Cardiac septum (tissue), 1 donor: ENCODE measurements at places on chromosomes 3 and 15. TPM values are rescaled to one million over a fixed set of nuclear protein-coding genes. Genes with fewer than 3 reads are reported as not detected.

DNA sequence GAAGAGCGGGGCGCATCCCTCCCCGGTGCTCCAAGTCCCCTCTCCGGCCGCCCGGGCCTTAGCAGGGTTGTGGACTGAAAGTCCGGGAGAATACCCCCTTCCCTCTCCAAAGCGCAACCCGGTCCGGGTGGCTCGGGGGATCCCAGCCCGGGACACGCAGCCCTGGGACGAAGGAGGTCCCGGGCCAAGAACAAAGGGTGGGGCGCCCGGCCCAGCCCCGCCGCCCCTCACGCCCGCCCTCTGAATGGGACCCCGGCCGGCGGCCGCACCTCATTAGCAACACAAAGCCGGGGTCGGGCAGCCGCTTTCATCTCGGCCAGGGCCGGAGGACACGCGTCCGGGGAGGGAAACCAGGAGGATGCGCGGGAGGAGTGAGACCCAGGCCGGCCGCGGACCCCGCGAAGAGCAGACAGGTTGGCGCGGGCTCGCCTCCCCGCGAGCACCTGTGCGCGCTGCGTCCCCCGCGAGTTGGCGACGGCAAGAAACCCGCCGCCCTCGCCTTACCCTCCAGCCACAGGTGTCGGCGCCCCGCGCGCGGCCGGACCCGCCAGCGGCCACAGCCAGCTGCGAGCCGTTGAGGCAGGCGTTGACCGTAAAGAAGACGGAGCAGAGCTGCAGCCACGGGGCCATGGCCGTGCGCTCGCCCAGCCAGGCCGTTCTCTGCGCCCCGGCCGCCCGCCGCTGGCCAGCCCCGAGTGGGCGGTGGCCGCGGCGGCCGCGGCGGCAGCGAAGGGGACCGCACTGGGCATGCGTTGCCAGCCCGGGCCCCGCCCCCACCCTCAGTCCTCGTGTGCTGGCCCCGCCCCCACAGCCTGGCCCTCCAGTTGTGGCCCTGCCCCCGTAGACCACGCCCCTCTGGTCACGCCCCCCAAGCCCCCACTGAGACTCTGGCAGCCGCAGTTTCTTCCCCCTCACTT lies at the start of gene IL17RD:
Gene IL17RD, minus strand, starts transcription at position 697 of the 917 bp plus-strand sequence. Its CDS starts 67 bp downstream, at position 630.
- DNase-seq, result peak; percentile 88

- DNase-seq, result peak; percentile 77
These were observed 421 bp downstream of the BMF start for GRCh38 chr15:40108061-40108854.

DNA sequence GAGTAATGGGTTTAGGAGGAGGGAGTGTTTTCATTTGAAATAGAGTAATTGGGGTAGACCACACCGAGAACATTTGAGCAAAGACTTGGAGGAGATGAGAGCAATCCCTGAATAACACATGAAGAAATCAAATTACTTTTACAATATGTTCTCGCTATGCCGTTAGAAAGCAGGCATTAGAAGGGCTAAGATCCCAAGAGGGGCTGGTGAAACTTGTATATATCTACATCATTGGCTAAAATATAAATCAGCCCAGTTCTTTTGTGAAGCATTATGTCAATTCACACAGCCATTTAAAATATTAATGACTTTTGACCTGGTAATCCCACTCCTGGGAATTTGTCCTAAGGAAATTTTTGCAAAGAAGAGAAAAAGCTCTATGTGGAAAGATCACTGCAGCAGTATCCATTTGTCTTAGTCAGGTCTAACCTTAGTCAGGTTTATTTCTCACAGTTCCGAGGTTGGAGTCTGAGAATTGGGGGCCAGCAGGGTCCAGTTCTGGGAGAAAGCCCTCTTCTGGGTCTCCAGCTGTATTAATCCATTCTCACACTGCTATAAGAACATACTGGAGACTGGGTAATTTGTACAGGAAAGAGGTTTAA lies 31.0 kb downstream of the CCDC32 start:
- DNase-seq, result no peak

GRCh38 chr3:46913644-46914043 lies 36.1 kb downstream of the PTH1R start:
- DNase-seq, result peak; percentile 75

GRCh38 chr3:156290924-156291271 lies 170.5 kb downstream of the KCNAB1 start:
- DNase-seq, result no peak

DNA sequence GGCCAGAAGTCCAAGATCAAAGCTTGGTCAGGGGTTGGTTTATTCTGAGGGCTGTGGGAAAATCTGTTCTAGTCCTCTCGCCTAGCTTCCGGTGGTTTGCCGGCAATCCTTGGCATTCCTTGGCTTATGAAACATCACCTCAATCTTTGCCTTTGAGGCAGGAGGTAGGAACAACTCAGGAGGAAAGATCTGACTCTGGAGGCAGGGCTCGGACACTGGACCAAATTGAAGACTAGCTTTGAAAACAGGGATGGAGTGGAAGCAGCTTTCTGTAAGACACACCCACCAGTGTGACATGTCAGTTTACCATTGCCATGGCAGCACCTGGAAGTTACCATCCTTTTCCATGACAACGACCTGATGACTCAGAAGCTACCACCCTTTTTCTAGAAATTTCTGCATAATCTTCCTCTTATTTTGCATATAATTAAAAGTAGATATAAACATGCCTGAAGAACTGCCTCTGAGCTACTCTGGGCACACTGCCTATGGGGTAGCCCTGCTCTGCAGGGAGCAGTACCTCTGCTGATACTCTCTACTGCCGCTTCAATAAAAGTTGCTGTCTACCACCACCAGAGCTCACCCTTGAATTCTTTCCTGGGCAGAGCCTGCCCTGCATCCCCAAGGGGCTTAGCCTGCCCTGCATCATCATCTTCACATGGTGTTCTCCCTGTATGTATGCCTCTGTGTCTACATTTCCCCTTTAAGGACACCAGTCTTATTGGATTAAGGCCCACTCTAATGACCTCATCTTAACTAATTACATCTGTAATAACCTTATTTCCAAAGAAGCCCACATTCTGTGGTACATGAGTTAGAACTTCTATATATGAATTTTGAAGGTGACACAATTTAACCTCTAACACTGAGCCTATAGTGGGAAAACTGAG lies 38.3 kb upstream of the TM4SF4 start:
- no peak for DNase-seq

- no peak for DNase-seq
These were observed 212.1 kb downstream of the ADAMTS17 start for GRCh38 chr15:100129677-100130076.

DNA sequence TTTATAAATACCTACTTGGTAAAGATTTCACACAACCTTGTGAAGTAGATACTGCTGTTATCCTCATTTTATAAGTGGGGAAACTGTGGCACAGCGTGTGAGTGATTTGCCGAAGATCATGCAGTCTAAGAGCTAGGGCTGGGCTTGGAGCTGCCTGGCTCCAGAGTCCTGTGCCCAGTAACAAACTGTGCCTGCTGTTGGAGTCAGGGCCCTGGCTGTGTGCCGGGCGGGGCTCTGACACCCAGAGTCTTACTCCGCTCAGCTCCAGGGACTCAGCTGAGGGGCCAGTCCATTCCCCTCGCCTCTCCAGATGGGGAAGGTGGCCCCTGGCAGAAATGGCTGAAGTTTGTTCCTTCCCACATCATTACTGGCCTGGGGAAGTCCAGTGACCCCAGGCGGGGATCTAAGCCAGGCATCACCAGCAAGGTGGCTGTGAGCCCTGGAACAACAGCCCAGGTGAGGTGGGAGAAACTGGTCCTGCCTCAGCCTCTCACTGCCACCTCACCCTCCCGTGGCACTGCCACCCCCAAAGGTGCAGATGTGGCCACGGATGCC lies 17.3 kb upstream of the PLXNA1 start:
- no peak for DNase-seq

- DNase-seq, result no peak
These were observed 2.3 kb upstream of the TLE3 start for GRCh38 chr15:70099967-70100473.

DNA sequence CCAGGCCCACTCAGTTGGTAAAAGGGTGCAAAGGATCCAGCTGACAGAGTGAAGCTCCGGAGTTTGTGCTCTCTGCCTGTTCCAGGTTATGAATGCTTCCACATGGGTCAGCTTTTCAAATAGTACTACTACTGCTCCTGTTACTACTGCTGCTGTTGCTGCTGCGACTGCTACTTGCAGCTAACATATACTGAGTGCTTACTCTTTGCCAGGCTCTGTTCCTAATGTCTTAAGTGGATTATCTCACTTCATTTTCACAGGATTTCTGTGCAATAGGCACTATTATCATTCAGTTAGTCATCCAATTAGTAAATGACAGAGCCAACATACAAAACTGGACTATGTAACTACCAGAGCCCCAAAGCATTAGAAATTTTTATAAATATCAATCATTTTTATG lies 106.5 kb downstream of the IQCH start:
- no peak for DNase-seq

- no peak for DNase-seq
These were observed 123.9 kb downstream of the FEZF2 start for GRCh38 chr3:62249484-62249776.

GRCh38 chr3:44146073-44146472 lies 95.6 kb upstream of the TOPAZ1 start:
- no peak for DNase-seq

DNA sequence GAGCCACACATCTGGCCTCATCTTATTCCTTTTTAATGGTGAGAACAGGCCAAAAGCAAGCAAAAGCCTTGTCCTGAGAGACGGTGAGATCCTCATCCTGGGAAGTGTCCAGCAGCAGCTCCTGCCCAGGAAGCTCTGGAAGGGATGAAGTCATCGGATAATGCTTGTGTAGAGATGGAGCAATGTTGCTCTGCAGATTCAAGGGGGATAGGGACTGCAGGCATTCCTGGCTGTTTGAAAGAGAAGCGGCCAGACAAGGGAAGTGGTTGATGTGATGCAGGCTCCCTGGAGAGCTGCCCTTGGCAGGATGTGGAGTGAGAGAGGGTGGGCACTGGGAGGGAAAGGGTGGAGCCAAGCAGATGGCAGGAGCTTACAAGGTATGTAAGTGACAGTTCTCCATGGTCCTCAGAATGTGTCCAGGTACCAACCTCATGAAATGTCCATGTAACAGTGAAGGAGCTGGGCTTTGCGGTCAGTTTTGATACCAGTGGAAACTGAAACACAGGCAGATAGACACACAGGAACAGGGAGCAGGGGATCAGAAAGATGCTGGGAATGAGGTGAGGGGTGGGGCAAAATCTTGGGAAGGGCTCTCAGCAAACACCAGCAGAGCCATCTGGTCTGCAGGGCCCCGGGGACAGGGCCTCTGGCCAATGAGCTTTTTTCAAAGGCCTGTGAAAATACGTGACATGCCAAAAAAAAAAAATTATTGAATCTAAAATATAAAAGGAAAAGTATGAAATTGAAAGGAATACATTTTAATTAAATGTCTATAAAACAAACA lies 32.2 kb upstream of the LACTB start:
- no peak for DNase-seq

- no peak for DNase-seq
These were observed 140.9 kb upstream of the GRM7 start for GRCh38 chr3:6719999-6720398.

- DNase-seq, result peak; percentile 63
These were observed 33.1 kb downstream of the KLHL25 start for GRCh38 chr15:85761635-85762034.

- no peak for DNase-seq
These were observed 89.9 kb upstream of the FLNB start for GRCh38 chr3:57918123-57918837.

DNA sequence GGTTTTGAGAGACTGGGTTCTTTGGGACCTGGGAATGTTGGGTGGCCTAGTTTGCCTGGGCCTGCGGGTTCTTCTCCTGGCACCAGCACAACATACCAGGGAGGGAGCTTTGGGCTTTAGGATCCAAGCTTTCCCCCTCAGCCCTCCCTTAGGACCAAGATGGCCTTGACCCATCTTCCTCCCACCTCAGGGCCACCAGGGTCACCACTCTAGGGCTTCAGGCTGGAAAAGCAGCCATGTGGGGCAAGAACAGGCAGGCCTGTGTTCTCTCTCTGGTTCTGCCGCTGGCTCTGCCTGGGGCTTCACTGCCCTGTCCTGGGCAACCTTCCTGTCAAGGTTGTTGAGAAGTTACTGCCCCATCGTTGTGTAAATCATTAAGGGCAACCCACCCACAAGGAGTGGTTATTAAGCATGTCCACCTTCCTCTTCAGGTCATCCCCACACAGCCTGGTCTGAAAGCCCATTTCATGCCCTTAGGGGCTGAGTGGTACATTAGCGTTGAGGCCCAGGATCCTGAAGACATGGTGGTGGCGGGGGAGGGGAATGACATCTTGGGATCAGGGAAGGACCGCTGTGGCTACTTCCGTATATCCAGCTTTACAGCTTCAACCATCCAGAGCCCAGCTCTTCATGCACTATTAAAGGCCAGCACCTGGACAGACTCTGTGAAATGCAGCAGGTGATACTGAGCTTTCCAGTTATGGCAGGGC lies 652 bp downstream of the DUOX1 start:
- no peak for DNase-seq

DNA sequence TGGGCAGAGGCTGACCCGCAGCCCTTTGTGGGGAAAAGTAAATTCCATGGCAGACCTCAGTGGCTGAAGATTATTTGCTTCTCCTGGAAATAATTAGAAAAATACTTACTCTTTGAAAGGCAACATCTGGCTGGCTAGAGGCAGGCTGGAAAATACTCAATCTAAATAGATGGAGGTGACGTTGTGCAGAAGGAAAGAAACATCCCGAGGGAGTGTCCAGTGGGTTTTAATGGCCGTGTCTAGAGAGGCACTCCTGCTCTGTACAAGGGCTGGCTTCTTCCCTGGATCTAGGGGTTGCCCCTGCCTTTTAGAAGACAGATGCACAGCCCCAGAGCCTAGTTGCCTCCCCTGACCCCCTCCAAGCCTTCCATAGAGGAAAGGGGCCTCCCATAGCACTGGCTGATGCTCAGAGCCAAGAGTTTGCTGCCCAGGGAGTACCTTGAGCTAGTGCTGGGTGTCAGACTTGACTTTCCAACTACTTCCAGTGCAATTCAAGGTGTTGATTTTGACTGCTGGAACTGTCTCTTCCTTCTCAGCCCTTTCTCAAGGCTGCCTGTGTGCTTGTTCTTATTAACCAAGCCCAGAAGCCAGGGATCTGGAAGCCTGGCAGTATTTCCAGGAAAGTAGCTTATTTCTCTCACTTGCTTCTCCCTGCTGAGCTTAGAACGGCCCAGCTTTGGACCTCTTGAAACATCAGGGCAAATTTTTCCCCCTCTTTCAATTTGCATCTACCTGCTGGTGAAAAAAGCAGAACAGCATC lies 27.4 kb downstream of the CGNL1 start:
- no peak for DNase-seq

- DNase-seq, result no peak
These were observed 9.5 kb downstream of the PRKCD start for GRCh38 chr3:53170325-53171063.

- peak; percentile 44 for DNase-seq
These were observed 1.9 kb downstream of the EHD4 start for GRCh38 chr15:41970456-41970855.

- no peak for DNase-seq
These were observed 151.7 kb upstream of the GRM7 start for GRCh38 chr3:6709178-6709577.

Gene PLA2G4F
- total RNA-seq, result 0.48 TPM

Gene SLC28A1
- 0.83 TPM for total RNA-seq

Gene TIGIT
- total RNA-seq, result 0.32 TPM

Gene OR5K4
- not detected for total RNA-seq

Gene CLDN11
- total RNA-seq, result 2.9 TPM

Gene P2RY14
- total RNA-seq, result 1.6 TPM

Gene CHDH
- total RNA-seq, result 0.92 TPM
